Smooth muscle cell of the brain vasculature (primary cell): ENCODE measurements at places on chromosomes 11 and 22.
A peak's percentile ranks its signal among the peaks of the same experiment; 100 is the strongest.

- DNase-seq: no peak
Observed at GRCh38 chr22:46112405-46112804, 37.9 kb upstream of the PPARA start.

GRCh38 chr22:19629720-19630419 is 84.4 kb upstream of the SEPTIN5 start:
- DNase-seq: peak; percentile 66

DNA sequence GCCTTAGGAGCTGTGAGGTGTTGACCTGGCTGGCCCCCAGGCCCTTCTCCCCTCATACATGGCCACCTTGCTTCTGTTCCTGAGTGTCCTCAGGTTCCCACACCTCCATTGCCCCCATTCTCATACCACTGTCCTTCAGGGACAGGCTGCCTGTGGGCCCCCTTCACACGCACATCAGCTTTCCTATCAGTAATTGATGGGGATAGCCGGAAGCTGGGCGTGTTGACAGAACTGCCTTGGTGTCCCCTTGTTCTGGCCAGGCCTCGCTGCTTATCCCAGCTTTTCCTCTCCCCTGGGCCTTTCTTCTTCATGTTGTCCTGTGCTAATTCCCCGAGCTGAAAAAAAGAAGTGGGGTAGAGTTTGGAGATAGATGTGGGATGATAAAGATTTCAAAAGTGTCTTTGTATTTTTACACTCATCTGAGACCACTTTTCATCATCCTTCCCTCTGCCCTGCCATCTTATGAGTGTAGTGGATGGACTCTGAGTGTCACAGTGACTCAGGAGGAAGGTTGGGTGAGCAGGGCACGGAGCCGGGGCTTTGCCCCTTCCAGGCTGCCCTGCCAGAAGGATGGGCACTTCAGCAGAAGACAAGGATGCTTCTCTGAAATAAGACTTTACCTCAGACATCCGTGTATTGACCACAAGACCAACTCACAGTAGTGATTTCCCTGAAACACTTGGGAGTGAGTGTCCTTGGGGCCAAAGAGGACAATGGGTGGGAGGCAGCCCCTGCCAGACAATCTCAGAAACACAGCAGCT is 42.8 kb downstream of the MED15 start:
- DNase-seq: no peak

GRCh38 chr11:34252651-34253050 is 105.2 kb downstream of the ABTB2 start:
- DNase-seq: no peak

DNA sequence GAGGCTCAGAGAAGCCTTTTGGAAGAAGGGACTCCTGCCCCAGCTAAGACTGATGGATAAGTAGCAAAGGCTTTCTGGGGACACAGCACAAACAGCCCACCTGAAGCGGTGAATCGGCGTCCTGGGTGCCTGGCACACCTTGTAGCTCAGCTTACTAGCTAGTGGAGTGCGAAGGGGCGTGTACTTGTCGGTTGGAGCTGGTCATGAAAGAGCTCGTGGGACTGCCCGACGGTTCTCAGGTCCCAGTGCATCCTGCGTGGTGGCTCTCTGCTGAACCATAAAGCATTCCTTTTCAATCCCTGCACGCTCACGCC is 690 bp upstream of the UVRAG start:
- no peak for DNase-seq

- DNase-seq: no peak
Observed at GRCh38 chr11:34318111-34319037, 39.4 kb downstream of the ABTB2 start.

- DNase-seq: no peak
Observed at GRCh38 chr11:101775033-101775432, 139.8 kb upstream of the CEP126 start.

GRCh38 chr11:92482492-92483060 is 258.0 kb downstream of the FAT3 start:
- DNase-seq: no peak

DNA sequence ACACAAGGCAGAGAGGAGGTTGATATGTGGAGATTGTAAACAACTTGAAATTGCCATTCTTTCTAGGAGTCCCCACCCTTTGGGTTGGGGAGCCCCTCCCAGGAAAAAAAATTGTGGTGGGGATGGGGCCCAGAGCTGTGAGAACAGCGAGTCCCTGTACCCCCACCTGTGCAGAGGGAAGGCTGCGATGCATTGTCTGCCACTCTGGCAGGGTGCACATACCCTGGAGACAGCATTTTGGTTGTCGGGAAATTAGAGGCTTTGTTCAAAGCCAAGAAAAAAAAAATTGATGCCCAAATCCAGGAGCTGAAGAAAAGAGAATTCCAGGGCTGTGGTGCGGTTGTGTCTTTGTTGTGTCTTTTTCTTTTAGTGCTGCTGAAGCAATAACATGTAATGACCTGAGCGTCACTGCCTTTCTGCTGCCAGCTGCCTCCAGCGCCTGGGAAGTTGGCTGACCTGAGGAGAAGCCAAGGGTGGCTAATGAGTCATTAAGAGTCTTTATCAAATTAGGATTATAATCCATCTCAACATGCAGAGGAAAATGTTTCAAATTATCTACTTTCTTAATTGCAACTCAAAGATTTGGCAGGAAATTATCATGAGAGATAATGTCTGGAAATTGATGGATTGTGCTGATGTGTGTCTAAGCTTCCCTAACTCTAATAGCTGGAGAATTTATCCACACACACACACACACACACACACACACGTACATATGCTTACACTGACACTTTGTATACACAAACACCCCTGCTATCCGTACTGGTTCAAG is 8.0 kb upstream of the PKNOX2 start:
- no peak for DNase-seq

GRCh38 chr22:46754110-46754799 is 8.2 kb upstream of the TBC1D22A start:
- DNase-seq: peak; percentile 82

- no peak for DNase-seq
Observed at GRCh38 chr11:93143186-93143585, 54.6 kb downstream of the SLC36A4 start.

DNA sequence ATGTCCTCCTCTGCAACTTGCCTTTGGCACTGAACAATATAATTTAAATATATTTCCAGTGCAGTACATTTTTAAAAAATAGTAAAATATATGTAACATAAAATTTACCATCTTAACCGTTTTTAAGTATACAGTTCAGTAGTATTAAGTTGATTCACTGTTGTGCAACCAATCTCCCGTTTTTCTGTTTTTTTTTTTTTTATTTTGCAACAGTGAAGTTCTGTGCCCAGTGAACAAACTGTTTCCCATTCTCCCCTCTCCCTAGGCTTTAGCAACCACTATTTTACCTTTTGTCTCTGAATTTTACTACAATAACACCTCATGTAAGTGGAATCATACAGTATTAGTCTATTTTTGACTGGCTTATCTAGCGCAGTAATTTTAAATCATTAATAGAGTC is 13.8 kb downstream of the PRRG4 start:
- DNase-seq: no peak
